Iris pigment epithelial cell (primary cell): ENCODE measurements at places on chromosomes 11 and 22.

DNA sequence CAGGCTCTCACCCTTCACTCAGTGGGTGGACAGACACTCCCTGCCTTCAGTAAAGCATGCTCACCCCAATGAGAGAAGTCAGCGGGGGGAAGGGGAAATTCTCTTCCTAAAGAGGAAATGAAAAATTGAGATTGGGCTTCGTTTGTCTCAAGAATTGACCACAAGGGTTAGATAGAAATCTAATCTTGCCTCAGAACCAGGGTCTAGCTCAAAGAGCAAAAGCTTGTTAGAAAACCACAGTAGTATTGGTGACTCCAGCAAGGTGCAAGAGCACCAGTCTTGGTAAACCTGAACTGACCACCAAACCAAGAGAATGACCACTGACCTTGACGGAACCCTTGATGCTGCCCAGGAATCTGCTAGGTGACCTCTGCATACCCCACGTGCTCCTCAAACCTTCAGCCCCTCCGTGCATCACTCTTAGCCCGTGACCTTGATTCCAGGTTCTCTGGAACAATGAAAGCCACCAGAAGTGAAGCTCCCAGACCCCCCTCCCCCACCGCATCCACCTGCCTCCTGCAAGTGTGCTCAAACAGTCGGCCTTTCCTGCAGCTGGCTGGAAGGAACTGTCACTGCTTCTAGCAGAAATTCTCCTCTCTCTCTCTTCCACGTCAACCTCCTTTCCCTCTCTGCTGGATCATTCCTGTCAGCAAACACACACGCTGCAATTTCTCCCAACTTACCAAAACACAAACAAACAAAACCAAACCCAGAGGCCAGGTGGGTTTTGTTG, 3.1 kb upstream of the TMA7B start:
- DNase-seq = no peak

DNA sequence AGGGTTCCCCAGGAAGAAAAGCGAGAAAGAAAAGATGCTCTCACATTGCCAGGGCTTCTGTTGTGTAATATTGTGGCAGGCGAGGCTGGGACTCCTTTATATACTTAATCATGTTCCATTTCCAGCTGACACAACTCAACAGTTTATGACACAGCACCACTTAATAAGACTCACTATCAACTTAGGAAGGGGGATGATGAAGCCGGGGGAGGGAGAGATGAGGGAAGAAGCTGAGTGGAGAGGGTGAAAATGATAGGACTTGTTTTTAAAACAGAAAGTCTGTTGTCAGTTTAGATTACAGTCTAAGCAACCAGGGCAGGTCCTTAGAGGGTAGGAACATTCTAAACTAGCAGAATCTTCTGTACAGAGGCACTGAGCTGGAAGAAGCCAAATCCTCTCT, 397.0 kb downstream of the NXPE2 start:
- no peak for DNase-seq

DNA sequence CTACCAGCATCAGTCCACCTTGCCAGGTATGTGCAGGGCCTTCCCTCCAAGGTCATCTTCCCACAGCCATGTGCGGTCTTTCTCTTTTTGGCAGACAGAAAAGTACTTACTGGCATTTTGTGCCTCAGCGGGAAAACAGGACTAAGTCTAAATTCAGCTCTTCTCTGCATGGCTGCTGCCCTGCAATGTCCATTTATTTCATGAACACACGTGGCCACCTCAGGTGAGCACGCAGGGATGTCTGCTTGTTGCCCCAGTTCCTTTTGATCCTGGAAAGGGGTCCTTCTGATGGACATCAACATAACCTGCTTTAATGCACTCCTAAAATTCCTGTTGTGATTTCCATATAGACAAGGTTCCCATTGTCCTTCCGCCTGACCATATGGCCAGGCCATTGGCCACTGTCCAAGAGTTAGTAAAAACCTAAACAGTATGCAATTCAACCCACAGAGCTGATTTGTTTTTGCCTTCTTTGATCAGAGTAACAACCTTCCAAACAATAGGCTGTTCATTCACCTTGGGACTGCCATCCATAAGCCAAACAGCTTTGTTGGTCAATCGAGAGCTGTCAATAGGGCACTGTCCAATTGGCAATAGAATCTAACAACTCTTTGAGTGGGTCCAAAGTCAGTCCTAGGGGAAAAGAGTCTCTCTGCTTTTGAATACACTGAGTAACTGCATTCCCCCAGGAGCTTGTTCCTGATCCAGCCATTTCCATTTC, 5.9 kb downstream of the TREH start:
- no peak for DNase-seq

DNA sequence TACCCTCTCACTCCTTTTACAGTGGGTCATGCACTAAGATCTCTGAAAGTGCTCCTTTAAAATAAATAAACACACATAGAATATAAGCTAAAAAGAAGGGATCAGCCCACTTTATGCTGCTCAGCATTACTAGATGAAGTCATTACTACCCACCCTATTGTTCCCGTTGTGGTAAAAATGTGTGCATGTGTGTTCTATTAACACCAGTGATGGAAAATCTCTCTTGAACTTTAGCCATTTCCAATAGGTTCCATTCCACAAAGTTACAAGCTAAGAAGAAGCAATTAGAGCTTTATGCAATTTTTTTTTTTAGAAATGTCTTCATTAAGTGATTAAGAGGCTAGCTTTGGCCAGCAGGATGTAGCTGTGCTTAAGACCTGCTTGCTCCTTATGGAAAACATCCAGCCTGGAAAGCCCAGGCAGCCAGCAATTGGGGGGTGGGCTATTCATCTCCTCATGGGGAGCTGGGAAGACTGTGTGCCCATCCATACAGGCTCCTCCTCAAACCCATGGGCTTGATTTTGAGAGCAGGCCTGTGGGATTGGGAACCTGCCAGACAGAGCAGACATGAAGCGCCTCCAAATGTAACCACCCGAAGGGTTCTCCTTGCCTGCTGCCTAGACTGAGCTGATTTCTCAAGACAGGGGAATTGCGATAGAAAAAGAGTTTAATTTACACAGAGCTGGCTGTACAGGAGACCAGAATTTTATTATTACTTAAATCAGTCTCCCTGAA, 92.9 kb upstream of the PARVA start:
- DNase-seq = peak; percentile 75

GRCh38 chr22:23899042-23899745, 5.0 kb downstream of the MIF start:
- no peak for DNase-seq

DNA sequence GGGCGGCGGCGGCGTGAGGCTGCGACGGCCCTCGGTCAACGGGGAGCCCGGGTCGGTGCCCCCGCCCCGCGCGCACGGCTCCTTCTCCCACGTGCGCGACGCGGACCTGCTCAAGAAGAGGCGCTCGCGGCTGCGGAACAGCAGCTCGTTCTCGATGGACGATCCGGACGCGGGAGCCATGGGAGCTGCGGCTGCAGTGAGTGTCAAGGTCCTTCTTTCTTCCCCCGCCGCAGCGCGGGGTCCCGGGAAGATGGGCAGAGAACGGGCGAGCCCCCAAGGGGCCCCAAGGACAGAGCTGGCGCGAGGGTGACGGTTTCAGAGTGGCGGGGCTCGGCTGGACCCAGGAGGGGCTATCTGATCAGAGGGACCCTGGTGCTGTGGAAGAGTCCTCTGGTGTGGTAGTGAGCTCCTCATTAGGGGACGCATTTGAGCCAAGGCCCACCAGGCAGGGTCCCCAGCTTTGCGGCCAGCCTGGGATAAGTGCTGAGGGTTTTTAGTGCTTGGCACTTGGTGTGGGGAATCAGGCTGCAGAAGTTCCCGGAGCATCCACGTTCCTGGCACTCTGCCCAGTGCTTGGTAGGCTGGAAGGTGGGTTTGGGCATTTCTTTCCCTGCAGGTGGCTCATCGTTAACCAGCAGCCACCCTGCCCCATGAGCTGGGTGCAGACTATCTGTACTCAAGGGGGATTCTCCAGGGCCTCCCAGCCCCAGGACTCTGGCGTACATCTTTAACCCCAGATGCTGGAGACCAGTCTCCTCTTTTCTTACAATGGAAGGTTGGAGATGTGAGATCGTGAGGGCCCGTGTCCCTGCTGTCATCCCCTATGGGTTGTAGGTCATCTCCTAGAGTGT, 9.8 kb downstream of the EHBP1L1 start:
- DNase-seq = no peak

DNA sequence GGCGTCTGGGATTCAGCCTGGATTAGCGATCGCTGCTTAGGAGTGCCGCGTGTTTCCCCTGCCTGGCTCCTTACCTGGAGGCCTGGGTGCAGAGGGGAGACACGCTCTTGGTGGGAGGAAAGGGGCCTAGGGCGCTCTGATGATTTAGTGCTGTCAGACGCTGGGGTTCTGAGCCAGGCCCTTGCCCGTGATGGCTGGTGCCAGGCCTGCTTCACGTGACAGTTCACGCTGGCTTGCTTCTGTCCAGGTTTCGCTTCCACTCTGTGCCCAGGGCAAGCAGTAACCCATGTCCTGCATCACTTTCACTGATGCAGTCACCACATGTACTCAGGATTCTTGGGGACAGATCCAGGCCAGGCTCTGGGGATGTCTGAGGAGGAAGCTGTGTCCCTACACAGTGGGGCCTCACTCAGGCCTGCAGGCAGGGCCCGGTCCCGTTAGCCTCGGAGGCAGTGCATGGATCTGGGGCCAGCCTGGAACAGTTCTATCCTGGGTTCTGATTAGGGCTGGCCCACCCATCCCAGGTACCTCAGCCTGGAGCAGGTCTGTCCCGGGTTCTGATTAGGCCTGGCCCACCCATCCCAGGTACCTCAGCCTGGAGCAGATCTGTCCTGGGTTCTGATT, 1220.9 kb downstream of the BRD1 start:
- DNase-seq = no peak

- no peak for DNase-seq
Measured at GRCh38 chr11:11463405-11463804, 110.4 kb upstream of the CSNK2A3 start.

DNA sequence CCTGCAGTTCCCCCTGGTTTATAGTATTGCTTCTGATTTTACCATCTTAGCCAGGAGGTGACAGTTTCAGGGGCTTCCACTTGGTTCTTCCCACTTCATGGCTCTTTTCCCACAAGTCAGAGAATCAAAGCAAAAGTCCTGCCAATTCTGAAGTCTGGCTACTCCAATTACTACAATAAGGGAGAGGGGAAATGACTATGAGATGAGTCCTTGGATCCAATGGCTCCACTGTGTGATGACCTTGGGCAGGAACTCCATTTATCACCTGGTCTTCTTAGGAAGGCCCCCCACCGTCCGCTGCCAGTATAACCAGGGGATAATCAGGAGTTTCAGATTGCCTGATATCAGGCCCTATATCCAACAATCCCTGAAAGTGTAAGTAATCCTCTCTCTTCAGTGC, 31.6 kb upstream of the CCND1 start:
- no peak for DNase-seq

DNA sequence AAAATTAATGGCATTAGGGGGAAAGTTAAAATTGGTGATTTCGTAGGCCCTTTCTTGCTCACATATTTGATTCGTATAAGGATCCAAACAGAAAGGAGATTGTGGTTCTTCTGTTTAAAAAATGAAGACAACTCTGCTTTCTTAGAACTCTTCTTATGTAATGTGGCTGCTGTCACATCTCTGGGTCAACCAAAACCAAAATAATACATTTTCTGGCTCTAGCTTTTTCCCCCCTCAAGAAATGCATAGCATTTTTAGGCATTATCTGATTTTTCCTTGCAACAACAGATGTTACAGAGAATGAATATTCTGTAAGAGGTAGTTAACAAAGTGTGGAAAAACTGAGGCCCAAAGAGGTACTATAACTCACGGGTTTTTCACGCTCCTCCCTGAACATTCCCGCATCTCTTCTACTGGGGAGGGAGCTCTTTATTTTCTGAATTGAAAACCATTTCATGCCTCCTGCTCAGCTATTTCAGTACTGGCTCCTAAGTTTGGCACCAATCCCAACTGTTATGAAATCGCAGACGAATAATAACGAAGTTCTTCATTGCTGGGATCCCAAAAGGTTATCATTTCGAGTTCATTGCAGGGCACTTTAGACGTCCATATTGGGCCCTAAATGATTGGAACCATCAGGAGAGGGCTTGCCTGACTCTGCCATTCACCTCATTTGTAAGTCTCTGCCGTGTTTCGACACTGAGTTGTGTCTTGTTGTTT, 17.1 kb downstream of the GRAP2 start:
- peak; percentile 40 for DNase-seq

- DNase-seq = no peak
Measured at GRCh38 chr11:117584056-117584830, 212.8 kb downstream of the DSCAML1 start.

DNA sequence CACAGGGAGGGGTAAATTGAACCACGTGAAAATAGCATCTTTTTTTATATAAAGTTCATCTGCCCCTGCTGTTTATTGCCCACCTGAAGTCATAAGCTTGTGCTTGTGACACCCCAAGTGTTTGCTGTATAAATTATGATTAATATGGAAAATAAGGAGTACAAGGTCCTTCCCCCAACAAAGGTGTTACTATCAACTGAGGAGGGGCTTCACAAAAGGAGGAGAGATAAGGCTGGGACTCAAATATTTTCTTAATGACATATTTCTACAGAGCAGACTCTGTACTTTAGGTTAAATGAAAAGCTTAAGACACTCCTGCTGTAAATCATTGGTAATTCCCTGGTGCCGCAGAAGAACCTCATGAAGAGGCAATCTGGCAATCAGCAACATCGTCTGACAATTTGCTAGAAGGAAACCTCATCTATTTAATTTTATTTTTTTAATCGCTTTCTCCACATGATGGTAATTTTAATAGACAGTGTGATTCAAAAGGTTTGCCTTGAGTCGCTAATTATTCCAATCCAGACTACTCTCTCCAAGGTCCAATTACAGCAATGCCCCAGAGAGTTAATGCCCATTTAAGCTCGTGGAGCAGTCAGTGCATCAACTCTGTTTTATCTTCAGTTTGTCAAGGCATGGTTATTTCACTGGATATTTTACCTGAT, 1432.4 kb downstream of the FAM181B start:
- no peak for DNase-seq
